GM06990 (cell line): ENCODE measurements at places on chromosomes 2 and 18.
A peak's percentile ranks its signal among the peaks of the same experiment; 100 is the strongest.

DNA sequence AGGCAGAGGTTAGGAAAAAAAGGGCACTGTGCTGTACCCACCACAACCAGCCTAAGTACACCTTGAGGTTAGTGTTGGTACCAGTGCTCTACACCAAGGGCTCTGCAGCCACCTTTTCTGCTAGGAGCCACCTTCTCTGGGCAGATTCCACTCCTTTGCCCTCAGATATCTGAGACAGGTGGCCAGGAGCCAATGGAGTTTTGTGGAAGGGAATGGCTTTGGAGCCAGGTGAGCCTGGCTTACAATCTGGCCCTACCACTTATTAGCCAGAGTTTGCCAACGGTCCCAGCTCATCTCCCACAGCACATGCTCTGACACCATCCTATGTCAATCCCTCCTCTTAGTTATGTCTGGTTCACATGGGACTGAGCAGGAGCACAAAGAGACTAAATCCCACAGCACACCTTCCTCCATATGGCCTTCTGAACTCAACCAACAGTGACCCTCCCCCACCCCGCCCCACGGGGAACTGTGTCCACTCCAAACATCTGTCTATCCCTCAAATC lies 77.5 kb downstream of the CLHC1 start:
- no peak for DNase-seq

DNA sequence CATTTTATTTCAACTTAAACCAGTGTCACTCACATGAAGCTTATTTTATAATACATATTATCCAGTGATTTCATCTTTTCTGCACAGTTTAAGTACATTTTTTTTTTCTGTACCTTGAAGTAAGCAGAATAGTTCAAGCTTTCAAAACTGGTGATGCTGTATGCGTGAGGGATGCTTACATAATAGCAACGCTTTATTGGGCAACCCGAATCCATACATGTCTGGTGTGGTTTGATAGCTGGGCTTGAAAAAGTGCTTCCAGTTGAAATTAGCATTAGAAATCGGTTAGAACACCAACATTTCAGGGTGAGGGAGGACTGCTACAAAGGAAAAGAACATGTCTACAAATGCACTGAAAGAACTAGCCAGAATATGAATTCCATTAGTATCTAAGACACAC lies 117.4 kb downstream of the MBP start:
- DNase-seq, result no peak

DNA sequence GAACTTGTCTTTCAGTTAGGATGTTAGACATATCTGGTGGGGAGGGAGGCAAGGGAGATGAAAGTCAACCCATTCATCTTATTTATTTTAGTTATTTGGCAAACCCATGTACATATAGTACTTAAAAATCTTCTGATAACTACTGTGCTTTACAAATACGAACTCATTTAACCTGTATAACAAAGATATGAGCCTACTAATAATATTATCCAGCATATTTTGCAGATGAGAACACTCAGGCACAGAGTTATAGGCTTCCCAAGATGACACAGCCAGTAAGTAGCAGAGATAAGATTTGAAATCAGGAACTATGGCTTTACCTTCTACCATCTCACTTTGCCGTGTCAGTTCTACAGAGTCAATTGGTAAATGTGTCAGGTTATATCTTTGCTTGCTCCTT lies 262.6 kb upstream of the DOK6 start:
- no peak for DNase-seq

DNA sequence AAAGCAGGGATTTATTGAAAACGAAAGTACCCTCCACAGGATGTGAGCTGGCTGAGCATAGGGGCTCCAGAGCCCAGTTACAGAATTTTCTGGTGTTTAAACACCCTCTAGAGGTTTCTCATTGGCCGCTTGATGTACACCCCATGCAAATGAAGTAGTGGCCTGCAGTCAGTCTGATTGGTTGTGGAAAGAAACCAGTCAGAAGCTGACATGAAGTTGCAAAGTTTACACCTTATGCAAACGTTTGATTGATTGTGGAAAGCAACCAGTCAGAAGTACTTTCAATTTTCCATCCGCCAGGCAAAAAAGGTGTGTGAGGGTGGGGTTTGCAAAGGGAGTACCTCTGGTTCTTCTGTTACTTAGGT lies 62.3 kb downstream of the VWA3B start:
- no peak for DNase-seq

GRCh38 chr2:55961318-55961911 lies 37.8 kb upstream of the EFEMP1 start:
- DNase-seq, result no peak

DNA sequence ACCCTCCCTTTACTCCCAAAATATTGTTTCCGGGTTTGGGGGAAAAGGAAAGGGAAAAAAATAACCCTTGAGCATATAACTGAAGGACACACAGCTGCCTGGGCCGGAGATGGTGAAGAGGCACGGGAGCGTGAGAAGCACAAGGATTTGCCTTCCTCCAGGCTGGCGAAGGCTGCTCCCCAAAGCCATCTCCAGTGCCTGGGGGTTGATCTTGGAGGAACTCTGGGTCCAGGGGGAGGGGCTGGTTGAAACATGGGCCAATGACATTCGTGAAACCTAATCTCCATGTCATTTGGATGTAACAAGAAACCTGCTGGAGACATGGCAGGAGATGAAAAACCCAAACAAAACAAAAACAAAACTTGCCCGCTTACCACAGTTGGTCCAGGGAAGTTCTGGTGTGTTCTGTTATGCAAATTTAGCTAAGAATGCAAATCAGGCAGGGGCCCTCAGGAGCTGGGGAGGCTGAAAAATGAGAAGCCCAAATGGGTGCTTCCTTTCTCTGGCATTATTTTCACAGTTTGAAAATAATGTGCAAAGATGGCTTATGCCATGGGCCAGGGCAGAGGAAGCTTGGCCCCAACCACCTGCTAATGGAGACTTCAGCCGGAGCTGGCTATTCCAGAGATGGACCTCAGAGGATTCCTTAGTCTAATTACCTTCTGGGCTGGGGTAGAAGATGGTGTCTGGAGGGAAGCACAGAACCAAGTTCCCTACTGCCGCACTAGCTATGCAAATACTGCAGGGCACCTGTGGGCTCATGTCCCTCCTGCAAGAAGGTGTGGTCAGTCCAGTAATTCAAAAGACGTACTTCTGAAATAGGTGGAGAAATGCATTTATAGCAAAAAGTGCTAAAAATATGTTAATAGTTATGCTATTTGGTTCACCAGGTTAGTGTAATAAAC lies 180.9 kb downstream of the BCL2 start:
- DNase-seq, result peak; percentile 77

DNA sequence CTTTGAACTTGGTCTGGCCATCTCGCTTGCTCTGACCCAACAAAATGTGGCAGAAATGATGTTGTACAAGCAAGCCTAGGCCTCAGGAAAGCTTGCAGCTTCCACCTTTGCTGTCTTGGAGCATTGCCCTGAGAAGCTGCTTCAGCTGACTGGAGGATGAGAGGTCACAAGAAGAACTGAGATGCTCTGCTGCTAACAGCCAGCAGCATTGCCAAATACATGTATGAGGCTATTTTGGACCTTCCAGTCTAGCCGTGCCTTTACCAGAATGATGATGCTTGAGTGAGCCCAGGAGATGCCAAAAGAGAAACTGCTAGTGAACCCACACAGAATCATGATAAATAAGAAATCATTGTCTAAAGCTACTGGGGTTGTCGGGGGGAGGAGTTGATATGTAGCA lies 13.2 kb upstream of the ITGAV start:
- no peak for DNase-seq

DNA sequence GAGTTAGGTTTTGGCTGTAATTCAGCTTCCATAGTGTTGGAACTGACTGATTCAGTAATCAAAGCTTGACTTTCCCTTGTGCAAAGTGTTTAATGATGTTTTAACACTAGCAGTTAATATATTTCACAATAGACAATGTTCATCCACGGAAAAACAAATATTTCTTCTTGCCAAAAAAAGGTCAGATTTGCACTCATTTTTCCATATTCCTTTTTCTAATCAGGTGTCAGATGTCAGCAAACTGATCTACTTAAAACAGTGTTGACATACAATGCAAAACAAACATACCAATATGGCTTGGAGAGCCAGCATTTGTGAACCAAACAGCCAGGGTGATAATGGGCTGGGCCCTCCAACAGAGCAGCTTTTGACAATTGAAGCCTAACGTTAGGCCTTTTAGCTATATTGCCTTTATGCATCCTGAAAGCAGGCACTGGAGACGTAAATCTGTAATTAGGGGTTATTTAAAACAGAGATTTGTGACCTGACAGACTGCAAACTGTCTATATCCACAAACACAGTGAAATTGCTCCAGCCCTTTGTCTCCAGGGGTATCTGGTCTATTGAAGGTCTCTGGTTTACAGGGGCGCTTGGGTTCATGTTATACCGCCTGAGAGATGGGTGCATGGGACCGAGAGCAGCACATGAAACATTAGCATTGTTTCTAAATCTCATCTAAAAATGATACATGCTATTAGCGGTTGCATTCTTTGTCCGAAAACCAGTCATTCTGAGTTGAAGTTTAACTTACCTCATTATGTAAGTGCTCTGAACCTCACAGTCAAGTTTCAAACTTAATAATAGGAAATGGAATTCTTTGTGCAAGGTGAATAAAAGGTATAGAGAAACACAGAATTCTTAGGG lies 7.1 kb upstream of the CDCA7 start:
- peak; percentile 58 for DNase-seq

GRCh38 chr2:9001778-9002177 lies 1.7 kb downstream of the MBOAT2 start:
- no peak for DNase-seq
